ENCODE measurements at places on chromosomes 5 and 9. TPM values are rescaled to one million over a fixed set of nuclear protein-coding genes. Genes with fewer than 3 reads are reported as not detected.

The WWC1 gene
- 183 TPM for total RNA-seq

The C9orf78 gene
- total RNA-seq: 33.6 TPM

The GEMIN5 gene
- total RNA-seq: 13.8 TPM

GRCh38 chr5:150544611-150545219 lies 36.8 kb downstream of the NDST1 start:
- DNase-seq: no peak

DNA sequence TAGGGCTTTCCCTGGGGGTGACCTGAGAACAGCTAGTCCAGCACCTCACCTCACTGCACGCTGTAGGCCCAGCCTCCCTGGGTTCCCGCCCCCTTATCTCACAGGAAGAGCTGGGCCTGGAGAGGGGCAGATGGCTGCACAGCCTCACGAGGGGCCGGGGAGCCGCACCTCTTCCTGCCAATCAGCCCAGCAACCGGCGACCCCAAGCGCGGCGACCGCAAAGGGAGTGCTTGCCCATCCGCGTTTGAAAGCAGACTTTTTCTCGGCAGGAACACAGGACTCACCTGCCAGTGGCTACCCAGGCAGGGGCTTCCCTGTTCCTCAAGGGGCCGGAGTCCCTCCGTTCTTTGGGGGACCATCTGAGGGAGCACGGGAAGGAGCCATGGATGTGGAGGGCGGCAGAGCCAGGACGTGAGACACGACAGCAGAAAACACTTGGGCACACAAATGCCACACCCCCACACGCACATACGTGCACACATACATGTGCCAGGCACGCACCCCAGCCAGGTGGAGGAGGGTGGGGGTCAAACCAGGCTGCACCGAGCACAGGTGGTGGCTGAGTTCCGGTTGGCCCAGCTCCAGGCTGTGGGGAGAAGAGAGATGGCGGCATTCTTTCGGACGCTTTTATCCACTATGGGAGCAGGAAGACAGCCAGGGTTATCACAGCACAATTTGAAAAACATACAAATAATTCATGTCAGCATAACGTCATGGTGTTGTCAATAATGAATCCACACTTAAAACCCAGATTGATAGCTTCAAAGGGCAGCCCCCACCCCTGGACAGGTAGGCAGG lies 11.3 kb downstream of the TMEM250 start:
- DNase-seq: no peak

DNA sequence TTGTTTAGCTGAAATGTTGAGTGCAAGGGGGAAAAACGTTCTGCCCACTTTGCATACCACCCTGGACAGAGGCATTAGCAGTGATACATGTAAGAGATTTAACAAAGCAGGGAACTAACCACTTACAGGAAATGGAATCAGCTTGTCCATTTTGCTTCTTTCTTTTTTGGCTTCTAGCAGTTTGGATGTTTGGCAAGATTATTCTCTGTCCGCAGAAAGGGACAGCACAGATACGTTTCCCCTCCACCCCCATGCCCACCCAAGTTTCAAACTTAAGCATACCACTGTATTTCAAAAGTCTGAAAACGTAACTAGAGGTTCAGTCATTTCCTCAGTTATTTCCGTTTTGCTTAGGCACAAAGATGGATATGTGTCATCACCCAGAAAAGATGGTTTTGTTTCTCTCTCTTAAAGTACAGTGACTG lies 118.4 kb downstream of the GDNF start:
- no peak for DNase-seq

GRCh38 chr5:31104775-31105174 lies 88.7 kb upstream of the CDH6 start:
- DNase-seq: no peak

DNA sequence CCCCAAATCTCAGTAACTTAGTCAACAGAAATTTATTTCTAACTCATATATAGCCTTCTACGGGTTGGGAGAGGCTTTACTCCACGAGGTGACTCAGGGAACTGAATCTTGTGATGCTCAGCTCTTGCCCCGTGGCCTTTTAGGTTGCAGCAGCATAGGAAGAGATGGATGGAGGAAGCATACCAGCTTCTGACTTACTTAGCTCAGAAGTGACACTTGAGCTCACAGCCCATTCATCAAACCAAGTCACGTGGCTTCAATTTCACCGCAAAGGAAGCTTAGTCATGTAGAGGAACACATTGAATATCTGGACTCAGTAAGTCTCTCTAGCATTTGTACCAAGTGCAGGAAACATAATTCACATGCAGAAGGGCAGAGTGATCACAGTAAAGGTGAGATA lies 124.1 kb upstream of the KCNN2 start:
- no peak for DNase-seq

DNA sequence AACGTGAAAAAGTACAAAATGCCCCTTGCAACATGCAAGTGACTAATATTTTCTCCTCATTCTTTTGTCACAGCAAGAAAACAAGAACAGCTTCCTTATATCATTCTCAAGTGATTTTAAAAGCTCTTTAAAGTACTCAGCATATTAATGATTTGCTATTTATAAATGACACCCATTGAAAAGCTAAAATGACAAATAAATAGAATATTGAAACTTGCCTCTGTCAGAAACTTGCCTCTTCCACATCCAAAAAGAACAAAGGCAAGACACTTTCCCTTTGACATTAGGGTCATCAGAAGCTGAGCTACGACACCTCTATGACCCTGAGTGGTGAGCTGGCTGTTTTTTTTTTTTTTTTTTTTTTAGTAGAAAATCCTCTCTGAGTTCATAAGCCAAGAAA lies 339.6 kb upstream of the ITGA1 start:
- DNase-seq: no peak

- no peak for DNase-seq
These were observed 43.9 kb upstream of the CEP78 start for GRCh38 chr9:78191931-78192330.

GRCh38 chr5:27083449-27084415 lies 45.3 kb upstream of the CDH9 start:
- no peak for DNase-seq

DNA sequence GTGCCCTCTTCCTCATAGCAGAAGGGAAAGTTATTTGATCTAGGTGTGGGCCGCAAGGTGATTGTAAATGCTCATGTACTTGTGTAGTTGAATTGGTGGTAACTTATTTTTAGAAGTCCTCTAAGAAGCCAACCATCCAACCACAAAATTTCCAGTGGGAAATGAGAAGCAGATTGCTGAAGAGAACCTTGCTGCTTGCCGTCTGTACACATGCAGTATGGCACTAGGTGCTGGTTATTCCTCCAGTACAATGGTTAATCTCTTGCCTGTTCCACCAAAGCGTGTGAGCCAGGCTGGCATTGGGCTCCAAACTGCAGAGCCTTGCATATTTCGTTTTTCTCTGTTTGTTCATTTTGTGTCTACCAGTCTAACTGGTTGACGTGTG lies 28.0 kb downstream of the PIP5K1B start:
- no peak for DNase-seq

- DNase-seq: no peak
These were observed 32.0 kb upstream of the GRPEL2 start for GRCh38 chr5:149313151-149313841.

DNA sequence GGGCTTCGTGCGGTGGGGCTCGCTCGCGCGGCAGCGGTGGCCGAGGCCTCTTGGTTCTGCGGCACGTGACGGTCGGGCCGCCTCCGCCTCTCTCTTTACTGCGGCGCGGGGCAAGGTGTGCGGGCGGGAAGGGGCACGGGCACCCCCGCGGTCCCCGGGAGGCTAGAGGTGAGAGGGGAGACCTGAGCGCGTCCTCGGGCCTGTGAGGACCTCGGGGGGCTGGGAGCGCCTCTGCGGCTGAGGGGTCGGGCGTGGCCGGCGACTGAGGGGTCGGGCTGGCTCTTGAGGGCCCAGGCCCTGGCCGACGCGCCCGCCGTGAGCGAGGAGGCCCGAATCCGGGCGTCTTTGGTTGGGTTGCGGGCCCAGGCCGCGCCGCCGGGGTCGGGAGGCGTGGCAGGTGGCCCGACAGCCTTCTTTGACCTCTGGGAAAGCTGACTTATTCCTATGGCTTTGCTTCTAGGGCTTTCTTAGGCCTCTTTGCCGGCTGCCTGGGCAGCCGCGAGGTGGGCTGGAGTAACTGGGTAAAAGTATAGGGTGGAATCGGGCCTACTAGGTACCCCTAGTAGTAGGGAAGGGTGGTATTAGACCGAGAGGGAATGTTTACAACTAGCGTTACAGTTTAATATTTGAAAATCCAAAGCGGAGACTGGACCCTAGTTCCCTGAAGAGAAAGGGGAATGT lies at the start of gene CANX:
CANX (plus strand) TSS at position 33 of the 681 bp plus-strand sequence. CDS start 6,715 bp downstream, outside the sequence.
- DNase-seq: no peak

DNA sequence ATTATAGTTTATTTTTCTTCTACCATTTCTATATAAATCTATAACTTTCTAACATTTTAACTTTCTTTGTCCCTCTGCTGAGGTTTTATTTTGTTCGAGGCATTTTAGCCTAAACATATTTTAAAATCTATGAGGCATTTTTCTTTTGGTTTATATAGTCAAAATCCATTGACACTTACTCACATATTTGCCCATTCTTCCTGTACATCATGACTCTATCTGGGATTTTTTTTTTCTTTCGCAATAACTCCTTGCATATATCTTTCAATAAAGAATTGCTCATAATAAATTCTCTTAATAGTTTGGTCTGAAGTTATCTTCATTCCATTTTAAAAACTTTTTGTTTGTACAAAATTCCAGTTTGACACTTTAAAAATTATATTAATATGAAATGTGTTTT lies 632.3 kb downstream of the TLE4 start:
- no peak for DNase-seq

- DNase-seq: no peak
These were observed 27.8 kb upstream of the PTPDC1 start for GRCh38 chr9:94056442-94056974.

DNA sequence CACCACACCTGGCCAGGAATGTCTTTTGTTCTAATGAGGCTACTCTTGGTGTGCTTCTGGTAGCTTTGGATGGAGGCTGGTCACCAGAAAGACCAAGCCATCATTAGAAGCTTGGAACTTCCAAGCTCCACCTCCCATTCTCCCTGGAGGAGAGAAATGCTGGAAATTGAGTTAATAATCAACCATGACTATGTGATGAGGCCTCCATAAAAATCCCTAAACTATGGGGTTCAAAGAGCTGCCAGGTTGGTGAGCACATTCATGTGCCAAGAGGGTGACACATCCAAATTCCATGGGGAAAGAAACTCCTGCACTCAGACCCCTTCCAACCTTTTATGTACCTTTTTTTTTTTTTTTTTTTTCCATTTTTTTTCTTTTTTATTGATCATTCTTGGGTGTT lies 105.5 kb upstream of the SPATA31C2 start:
- no peak for DNase-seq

DNA sequence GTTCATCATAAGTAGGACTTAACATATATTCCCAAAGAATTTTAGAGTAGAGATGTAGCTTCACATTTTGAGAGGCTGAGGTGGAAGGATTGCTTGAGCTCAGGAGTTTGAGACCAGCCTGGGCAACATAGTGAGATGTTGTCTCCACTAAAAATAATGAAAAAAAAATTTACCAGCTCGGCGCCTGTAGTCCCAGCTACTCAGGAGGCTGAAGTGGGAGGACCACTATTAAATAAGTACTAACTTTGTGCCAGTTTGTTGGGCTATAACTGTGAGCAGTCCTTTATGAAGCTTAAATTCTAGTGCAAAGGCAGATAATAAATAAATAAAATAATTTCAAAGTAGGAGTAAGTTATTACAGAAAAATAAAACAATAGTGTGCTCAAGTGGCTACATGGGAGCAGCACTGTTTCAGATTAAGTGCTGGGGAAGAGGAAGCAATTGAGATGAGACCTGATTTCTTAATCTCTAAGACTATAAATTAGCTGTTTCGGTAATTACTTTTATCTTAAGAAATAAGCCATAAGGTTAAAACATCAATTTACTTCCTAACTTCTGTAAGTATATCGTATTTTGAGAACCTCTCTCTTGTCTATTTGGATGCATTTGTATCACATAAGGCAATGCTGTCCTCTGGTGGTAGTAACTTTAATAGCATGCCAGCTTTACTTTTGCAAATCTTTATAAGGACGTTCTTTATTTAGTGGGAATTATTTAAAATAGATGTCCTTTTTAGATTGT lies 98.9 kb downstream of the CSNK1G3 start:
- no peak for DNase-seq

DNA sequence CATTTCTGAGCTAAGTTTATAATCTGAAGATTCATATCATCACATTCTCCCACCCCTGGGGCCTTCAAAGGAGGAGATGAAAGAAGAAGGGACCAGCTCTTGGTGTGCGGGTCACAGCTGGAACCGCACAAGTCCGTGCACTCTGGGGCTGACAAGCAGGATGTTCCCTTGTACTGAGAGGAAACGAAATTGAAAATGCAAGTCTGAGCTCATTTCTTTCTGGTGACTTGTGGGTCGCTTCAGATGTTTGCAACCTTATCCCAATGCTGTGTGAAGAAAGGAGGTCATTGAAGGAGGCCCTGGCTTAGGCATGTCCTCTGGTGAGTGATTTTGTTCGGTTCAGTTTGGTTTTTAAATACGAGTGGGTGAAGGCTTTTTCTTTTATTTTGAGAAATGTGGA lies 59.6 kb downstream of the C9orf152 start:
- no peak for DNase-seq

DNA sequence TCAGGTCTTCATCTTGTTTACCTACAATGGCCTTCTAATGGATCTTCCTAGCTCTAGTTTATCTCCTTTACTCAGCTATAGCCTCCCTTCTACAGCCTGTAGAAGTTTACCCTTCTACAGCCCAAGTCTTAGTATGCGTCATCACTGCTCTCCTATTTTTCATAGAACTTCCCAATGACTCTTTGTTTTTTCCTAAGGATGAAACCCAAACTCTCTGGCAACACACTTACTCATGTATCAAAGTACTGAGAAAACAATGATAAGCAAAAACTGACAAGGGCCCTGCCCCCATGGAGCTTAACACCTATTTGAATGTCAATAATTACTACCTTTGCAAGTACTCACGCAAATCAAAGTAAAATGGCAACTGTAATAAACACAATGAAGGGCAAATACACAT lies 33.7 kb downstream of the LEAP2 start:
- no peak for DNase-seq

DNA sequence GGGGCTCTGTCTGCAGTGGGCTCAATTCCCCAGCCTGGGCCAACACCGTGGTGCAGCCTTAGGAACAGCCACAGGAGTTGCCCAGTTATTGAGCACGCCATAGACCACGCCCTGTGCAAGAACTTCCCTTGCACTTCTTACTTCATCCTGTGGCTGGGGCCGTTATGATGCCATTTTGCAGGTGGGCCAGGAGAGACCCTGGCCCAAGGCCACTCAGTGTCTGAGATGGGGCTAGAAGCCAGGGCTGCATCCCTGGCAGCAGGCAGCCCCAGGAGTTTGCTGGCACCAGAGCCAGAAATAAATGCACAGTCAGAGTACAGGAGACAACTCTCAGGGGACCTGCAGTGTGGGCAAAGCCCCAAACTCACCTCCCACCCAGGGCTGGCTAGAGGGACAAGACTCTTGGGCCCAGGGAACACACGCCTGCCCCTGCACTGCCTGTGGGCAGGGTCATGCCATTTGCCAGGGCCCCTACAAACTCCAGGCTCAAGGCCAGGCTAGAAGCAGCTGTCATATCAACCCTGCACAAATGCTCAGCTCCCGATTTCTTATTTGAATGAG lies 6.7 kb downstream of the CORO2A start:
- no peak for DNase-seq

GRCh38 chr5:157608972-157609565 lies 33.5 kb upstream of the ADAM19 start:
- no peak for DNase-seq

GRCh38 chr5:93894601-93895354 lies 153.4 kb upstream of the POU5F2 start:
- DNase-seq: no peak

All from type B pancreatic cell (in vitro differentiated cells).